Immature natural killer cell (primary cell): ENCODE measurements at places on chromosomes 3 and 15. TPM values are rescaled to one million over a fixed set of nuclear protein-coding genes. Genes with fewer than 3 reads are reported as not detected.
A peak's percentile ranks its signal among the peaks of the same experiment; 100 is the strongest.

The SCG5 gene
- not detected for polyA plus RNA-seq

The CADPS gene
- polyA plus RNA-seq = not detected

The KCNAB1 gene
- 0.31 TPM for polyA plus RNA-seq

The AADACL2 gene
- polyA plus RNA-seq = not detected

The SLC22A13 gene
- not detected for polyA plus RNA-seq

GRCh38 chr3:42666022-42666421 lies 12.5 kb downstream of the ZBTB47 start:
- DNase-seq = no peak

DNA sequence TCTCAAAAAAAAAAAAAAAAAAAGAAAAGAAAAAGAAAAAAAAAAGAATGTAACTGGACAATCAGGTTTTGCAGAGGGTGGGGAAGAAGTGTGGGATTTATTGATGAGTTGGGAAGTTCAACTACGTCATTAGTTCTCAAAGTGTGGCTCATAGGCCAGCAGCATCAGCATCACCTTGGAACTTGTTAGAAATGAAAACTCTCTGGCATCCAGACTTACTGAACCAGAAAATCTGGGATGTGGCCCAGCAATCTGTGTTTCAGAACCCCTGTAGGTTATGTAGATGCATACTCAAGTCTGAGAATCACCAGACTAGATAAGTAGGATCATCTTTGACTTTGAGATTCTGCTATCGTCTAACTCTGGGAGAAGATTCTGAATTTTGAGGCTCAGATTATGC lies 45.8 kb upstream of the ETV5 start:
- no peak for DNase-seq

DNA sequence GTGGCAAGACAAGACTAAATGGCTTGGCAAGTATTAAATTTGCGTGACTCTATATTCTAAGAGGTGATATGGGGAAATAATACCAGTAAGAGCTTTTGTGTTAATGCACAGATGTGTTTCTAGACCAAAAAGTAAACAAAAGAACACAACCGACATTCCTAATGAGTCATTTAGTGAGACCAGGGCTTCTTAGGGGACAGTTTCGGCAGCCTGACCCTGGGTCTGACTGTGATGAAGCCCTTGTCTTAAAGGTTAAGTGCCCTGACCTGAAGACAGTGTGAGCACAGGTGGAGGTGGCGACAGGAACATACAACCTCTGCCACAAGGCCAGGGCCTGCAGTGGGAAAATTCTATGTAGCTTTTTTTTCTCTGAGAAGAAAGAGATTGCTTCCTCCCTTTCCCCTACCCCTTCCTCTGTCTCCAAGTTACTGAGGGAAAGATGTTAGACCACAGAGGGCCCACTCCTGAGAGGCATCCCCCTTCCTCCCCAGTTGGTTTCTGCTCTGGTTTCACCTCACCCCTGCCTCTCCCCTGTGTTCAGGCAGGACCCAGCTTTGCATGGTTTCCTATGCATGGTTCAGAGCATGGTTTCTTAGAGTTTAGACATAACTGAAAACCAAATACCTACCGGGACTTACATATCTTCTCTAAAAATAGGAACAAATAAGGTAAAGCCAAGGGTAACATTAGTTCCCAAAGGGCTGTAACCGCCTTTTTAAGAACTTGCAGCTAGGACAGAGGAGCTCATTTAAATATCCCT lies 24.8 kb upstream of the CMTM7 start:
- no peak for DNase-seq

DNA sequence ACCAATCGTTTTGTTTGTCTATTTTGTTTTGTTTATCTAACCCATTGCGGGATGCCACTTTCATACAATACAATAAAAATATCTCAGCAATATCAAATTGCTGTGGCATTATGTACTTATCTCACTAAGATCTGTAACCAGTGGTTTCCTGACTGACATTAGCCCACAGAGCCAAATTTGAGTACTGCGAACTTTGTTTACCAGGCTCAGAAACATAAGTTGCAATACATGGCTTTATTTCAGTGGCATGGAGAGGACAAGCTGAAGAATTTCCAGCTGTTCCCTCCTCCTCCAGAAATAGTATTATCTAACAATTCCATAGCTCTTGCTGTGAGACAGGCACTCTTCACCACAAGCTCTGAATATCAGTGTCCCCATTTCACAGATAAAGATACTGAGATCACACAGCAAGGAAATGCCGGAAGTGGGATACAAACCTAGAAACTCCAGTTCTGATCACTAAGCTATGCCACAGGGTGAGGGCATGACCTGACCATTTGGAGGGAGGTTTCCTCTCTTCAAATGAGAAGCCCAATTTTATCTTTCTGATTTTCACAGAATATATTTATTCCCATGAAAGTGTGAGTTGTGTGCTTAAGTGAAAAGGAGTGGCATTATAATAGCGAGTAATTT lies 469.9 kb upstream of the CBLB start:
- peak; percentile 27 for DNase-seq

GRCh38 chr3:184334470-184335158 lies 2.8 kb upstream of the FAM131A start:
- DNase-seq = peak; percentile 18

- no peak for DNase-seq
Measured at GRCh38 chr3:111936967-111937366, 41.9 kb upstream of the ABHD10 start.

DNA sequence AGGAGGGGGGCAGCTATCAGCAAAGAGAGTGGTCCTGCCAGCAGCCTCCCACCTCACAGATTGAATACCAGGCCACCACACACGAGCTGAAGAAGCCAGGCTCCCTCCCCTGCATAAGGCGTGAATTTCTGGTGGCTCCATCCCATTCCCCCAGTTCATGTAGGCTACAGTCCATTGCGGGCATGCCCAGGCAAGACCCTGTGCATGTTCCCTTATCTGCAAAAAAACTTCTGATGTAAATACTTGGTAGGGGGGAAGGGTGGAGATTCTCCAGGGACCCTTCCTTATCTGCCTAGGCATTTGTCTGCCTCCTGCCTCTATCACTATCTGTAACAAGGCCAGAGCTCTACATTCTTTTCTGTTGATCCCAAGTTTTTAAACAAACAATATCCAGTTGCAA lies 27.6 kb upstream of the UBP1 start:
- DNase-seq = no peak
